ENCODE measurements at places on chromosomes 16 and 17.

DNA sequence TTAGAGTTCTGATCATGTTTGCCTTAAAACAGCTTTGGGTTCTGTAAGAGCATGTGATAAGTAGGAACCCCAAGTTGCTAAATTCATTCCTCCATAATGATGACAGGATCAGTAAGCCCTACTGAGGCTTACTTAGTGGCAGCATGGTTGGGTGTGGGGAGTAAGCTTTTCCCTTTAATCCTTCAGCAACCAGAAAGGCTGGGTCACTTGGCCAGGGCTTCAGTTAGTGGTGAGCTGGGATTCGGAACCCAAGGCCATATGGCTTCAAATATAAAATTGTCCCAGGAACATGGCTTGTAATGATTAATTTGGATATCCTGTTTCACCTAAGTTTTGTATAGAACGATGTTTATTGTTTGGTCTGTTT, 850 bp downstream of the GINS3 start:
- DNase-seq: no peak

DNA sequence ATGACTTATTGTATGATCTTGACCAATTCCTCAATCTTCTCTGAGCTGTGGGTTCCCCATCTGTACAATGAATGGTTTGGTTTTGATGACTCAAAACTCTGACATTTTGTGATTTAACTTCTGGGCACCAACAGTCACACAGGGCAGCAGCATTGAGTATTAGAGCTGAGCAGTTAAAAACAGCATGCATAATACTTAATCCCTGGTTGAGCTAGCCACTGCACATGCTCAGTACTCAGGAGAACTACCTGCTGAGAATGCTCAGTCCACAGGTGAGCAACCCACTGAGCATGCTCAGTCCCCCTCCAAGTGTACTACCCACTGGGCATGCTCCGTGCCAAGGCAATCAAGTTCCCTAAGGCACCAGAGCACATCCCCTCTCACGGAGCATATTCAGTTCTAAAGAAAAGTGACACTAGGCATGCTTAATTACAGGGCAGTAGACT, 68.7 kb downstream of the AIPL1 start:
- no peak for DNase-seq

DNA sequence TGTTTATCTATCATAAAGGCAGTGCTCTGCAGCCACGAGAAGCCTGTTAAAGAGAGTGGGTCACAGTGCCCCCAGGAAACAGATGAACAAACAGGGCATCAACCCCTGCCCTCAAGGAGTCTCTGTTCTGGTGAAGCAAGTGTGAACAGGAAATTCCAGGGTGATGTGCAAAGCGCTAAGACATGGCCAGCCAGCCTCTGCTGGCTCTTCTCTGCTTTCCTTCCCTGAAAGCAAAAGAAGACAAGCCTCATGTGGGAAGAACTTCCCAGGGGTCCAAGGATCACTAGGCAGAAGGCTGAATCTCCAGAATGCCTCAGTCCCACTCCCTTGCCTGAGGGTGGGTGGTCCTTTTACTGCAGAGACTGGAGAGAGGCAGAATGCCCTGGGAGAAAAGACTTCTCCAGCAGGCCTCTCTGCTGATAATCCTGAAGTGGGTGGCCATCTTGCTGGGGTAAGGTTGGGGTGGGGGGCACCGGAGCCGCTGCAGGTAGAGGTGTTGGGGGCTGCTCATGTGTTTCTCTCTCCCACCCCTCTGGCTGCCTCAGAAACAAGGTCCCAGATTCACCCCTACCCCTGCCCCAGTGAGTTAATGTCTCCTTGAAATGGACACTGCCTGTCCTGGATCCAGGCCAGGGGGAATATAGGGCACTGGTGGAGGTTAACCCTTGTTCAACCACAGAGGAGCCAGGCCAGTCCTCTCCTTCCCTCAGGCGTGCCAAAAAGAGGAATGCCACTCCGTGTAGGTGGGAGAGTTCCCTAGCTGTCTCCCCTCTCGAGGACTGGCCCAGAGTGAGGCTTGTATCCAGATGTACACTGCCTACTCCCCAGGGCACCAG, 2.4 kb downstream of the ANKRD13B start:
- DNase-seq: no peak

DNA sequence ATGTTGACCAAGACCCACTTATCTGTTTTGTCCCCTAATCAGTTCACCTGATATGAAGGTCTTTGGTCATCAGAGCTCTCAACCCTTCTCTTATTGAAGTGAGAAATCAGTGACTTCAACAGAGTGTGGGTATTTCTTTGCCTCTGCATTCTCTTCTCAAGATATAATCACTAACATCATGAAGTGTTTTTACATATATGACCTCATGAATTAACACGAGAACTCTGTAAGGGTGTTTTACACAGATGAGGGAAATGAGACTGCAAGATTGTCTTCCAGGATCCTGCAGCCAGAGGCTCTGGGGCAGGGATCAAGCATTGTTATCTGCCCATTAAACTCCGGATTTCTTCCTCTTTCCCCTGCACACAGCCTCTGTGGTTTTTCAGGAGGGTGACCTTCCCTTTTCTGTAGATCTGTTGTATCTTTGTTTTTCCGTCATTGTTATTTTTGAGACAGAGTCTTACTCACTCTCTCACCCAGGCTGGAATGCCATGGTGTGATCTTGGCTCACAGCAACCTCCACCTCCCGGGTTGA, 22.7 kb downstream of the LCMT1 start:
- DNase-seq: no peak

DNA sequence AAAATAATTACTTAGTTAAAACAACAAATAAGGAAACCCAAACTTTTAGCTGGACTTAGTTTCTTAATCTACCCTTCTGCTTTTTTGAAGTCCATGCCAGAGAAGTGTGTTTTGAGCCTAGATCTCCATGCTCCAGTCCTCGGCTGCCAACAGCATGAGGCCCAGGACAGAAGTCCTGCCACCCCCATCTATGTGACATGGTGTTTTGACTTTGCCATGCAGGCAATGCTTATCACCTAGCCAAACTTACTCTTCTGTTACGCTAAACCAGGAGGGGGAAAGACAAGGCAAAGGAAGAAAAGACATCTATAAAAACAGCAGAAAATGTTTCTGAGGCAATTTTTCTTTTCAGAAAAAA, 119.5 kb downstream of the PARN start:
- no peak for DNase-seq

GRCh38 chr17:48100160-48100559, 1.1 kb downstream of the CBX1 start:
- DNase-seq: no peak

GRCh38 chr17:57708410-57708809, 36.7 kb downstream of the CCDC182 start:
- DNase-seq: no peak

GRCh38 chr16:77660311-77660710, 62.0 kb upstream of the NUDT7 start:
- no peak for DNase-seq

GRCh38 chr16:59909262-59909661, 1175.1 kb upstream of the GOT2 start:
- DNase-seq: no peak

DNA sequence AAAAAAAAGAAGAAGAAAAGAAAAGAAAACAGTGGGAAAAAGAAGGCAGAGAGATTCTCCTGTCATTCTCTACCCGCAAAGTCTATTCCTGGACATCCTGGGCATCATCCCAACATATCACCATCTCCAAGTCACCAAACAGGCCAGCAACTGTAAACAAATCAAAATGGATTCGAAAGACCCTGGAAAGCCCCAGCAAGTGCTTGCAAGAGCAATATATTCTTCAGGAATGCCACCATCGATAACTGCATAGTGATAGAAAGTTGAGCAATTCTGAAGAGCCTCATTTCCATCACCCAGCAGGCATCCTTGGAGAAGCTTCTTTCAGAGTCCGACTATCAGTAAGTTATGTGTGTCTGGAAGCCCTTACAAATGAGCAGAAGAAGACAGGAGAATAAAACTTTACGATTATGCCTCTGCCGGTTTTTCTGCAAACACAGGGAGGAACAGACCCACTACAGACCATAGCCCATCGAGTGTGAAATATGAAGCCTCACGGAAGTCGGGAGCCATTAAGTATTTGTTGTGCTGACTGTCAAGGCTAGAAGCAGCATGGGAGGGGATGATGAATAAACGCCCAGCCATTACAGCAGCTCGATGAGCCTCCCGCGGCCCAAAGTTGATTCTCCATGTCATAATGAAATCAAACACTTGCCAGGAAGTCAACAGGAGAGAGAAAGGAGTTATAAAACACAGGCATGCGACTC, 64.5 kb upstream of the SEC14L1 start:
- no peak for DNase-seq

DNA sequence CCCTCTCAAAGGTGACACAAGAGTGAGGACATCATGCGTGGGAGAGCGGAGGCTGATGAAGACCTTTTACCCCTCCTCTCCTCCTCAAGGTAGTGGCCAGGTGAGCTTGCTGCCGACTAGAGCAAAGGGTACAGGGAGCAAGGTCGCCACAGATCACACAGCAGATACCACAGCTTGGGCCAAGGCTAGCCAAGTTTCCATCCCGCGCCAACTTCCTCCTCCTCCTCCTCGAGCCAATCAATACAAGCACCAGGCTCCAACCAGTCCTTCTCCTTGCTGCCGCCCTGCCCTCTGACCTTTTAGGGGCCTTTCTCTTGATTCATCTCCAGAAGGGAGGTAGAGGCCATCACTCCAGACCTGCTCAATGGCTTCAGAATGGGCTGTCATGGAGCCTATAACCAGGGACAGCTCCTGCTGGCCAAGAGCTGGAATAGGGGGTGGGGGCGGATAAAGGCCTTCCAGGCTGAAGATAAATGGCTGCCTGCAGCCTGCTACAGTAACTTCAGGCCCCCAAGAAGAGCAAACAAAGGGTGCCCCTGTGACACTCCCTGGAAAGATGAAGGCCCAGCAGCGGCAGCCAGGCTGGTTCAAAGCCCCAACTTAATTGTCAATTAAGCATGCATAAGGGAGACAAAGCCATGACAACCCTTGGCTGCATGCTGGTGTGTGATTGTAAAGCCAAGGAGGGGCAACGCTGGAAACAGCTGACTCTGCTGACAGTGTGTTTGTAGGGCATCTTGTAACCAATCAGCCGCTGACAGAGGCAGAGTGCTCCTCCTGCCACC, 17.8 kb downstream of the HNF1B start:
- DNase-seq: no peak

- no peak for DNase-seq
Measured at GRCh38 chr17:61331886-61332285, 67.8 kb upstream of the TBX2 start.

GRCh38 chr16:59737274-59737673, 1003.2 kb upstream of the GOT2 start:
- no peak for DNase-seq

GRCh38 chr17:81930142-81931125, 2.9 kb upstream of the MAFG start:
- no peak for DNase-seq

DNA sequence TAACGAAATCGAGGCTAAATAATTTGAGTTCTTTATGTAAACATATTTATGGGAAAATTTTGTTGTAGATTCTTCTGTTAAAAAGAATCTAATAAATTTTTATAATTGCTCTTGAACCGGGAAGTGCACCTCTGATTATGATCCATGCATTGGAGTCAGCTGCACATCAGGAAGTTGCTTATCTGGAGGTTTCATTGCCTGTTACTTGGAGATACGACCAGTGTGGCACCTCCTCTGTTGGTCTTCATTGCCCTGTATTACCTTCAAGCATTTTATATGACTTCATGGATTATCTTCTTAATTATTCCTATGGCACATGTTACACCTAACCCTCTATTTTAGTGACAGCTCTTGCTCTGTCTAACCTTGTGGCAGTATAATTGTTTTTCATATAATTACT, 312.6 kb upstream of the TBX2 start:
- DNase-seq: no peak

DNA sequence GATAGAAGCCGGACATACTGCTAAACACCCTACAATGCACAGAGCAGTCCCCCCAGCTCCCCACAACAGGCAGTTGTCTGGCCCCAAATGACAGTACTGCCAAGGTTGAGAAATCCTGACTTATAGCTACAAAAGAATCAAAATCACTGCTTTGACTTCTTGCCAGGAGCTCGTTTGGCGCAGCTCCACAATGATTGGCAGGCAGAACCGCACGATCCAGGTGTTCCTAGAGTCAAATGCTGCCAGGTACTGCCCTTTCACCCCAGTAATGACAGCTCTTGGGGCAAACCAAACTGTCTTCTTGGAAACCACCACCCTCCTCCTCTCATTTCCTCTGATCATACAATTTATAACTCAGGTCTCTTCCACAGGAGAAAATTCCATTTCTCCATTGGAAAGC, 2.2 kb upstream of the TMC5 start:
- no peak for DNase-seq

- DNase-seq: no peak
Measured at GRCh38 chr17:35713069-35713728, 18.2 kb upstream of the RASL10B start.

GRCh38 chr16:20952139-20952920, 51.8 kb downstream of the LYRM1 start:
- DNase-seq: no peak

GRCh38 chr17:2363851-2364762, 26.8 kb downstream of the SGSM2 start:
- no peak for DNase-seq

DNA sequence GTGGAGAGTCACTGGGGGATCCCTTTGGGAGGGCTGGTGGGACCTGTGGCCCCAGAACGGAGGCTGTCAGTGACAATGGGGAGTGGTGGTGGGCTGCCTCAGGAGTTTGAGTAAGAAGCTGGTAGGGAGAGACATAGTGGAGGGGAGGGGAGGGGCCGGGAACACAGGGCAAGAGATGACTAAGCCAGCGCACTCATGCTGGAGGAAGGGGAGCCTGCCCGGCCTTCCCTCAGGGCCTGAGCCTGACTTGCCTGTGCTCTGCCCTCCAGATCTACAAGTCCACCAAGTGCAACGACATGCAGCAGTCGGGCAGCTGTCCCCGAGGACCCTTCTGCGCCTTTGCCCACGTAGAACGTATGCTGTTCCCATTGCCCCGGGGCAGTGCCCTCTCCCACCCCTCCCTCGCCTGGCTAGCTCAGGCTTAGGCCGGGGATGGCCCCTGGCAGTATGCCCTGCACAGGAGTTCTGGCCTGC, 29.3 kb downstream of the UNC13D start:
- DNase-seq: no peak

GRCh38 chr17:30226878-30227277, 8.6 kb downstream of the SLC6A4 start:
- no peak for DNase-seq

DNA sequence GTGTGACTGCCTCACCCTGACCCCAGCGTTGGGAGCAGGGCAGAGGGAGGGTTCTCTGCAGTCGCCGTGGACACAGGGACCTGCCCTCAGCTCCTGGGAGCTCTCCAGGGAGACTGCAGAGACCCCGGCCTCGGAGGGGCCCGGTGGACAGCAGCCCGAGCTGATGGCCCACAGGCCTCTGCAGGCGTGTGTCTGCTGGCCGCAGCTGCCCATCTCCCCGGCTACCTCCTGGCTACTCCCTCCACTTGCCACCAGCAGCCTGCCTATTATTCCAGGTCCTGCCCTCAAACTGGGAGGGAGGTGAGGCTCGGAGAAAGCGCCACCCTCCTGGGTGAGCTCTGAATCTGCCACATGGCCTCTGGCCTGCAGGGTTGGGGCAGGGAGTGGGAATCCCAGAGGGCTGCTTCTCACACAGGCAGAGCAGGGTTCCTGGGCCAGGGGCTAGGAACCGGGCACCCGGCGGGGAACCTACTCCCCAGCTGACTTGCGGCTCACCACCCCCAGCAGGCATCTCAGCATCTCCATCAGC, 7.2 kb downstream of the SLC16A5 start:
- DNase-seq: no peak
